NCI-H774 (cell line): ENCODE measurements at places on chromosomes 4 and X.

- no peak for DNase-seq
These were observed 216.1 kb upstream of the TLL1 start for GRCh38 chr4:165656829-165657490.

- DNase-seq: peak; percentile 10
These were observed 42.9 kb downstream of the AFF1 start for GRCh38 chr4:86977621-86978184.

DNA sequence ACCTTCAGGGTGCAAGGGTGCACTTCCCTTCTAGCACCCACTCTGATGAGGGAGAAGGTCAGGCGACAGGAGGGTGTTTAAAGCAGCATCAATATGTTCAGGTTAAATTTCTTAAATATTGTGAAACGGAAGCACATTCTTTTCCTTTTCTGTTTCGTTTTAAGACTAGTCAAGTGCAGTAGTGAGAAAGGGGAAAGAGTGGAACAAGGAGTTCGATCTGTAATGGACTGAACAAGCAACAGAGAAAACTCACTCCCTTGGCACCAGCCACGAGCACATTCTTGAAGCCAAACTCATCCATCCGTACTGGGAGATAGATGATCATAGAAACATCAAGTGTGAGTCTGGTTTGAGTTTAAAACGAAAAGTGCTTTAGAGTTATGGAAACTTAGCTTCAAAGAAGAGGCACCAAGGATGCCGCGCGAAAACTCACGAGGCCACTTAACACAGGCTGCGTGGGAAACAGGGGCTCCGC is 815 bp downstream of the FAM53A start:
- DNase-seq: no peak

DNA sequence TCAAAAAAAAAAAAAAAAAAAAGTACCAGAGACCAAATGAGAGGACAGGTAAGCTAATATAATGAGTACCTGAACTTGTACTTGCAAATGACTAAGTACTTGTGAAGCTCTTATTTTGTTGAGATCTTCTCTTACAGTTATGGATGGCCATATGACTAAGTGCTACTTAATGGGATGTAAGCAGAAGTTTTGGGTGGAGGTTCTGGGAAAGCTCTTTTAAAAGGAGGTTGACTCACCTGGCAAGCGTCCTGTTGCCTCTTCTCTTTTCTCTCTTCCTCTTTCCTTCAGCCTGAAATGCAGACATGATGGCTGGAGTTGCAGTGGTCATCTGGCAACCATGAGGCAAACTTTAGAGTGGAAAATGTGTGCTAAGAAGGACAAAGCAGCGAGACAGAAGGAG is 36.9 kb upstream of the MED14 start:
- no peak for DNase-seq

DNA sequence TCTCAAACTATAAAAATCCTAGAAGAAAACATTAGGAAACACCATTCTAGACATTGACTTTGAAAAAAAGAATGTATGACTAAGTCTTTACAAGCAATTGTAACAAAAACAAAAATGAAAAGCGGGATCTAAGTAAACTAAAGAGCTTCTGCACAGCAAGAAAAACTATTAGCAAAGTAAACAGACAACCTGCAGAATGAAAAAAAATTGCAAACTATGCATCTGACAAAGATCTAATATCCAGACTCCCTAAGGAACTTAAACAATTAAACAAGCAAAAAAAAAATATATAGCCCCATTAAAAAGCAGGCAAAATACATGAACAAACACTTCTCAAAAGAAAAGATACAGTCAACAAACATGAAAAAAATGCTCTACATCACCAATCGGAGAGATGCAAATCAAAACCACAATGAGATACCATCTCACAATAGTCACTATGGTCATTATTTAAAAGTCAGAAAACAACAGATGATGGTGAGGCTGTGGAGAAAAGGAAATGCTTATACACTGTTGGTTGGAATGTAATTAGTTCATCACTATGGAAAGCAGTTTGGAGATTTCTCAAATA is 168.1 kb downstream of the EPHA5 start:
- no peak for DNase-seq

DNA sequence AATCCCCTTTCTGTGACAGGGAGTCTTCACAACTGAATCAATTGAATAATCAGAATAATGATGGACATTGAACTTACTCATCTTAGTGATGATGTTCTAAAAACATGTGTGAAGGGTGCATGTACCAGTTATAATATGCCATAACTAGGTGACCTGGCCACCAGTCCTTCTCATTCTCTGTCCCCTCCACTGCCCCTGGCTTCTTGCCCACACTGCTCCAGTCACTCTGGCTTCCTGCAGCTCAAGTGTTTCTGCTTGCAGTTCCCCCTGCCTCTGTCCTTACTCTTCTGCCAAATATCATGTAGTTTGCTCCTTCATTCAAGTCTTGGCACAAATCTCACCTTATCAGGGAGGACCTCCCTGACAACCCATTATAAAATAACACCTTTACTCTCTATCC is 168.1 kb upstream of the SLC7A11 start:
- no peak for DNase-seq

- no peak for DNase-seq
These were observed 86.1 kb downstream of the SOWAHB start for GRCh38 chr4:76811604-76812412.

DNA sequence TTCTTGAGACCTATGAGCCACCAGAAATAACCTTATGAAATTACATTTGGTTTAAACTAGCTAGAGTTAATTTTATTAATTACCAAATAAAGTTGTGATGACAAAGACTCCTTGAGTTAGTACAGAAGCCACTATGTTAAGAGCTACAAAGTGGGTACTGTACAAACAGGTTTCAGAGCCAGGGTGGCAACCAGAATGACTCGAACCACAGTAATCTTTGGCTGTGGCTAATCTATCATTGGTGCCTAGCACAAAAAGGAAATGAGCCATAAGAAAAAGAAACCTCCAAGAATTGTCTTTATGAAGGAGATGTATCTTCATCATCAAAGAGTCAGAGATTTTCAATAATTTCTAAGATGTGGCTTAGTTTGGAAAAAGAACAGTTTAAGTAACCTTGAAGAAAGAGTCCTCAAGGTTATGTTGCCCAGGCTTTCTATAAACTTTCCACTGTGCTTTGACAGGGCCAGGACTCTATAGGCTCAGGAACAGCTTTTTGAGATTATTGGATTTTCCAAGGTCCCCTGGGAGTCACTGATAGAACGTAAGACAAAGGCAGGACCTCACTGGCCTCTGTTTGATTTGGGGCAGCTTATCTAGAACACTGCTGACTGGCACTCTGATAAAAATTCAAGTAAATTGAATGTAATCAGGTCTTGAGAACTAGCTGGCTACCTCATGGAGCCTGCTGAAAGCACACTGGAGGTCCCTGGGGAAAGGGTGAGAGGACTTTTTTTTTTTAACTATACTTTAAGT is 777.7 kb downstream of the STIM2 start:
- DNase-seq: no peak

DNA sequence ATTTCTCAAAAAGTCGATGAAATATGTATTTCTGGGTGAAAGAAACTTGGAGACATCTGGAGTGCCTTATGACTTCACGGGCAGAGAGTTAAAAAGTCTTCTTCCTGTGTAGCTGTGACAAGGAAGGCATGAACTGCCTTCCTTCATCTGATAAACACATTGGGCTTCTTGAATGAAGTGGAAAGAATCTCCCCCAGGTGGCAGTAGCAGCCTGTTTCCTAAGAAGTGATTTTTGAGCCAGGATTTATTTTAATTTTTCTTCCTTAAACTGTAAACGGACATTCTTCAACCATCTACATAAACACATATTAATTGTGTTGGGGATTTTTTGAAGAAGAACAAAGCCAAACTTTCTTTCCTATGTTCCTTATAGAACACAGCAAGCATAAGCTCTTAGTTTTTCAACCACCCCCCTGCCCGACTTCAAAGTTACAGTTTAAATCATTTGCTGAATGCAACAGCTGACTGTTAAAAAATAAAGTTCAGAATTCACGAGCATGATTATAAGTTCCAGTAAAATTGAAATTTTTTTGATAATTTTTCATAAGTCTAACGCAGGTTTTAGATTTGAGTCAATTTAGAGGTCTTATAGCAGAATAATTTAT is 980 bp upstream of the GIMD1 start:
- no peak for DNase-seq

- DNase-seq: no peak
These were observed 17.7 kb upstream of the TMEM154 start for GRCh38 chr4:152697284-152698088.

DNA sequence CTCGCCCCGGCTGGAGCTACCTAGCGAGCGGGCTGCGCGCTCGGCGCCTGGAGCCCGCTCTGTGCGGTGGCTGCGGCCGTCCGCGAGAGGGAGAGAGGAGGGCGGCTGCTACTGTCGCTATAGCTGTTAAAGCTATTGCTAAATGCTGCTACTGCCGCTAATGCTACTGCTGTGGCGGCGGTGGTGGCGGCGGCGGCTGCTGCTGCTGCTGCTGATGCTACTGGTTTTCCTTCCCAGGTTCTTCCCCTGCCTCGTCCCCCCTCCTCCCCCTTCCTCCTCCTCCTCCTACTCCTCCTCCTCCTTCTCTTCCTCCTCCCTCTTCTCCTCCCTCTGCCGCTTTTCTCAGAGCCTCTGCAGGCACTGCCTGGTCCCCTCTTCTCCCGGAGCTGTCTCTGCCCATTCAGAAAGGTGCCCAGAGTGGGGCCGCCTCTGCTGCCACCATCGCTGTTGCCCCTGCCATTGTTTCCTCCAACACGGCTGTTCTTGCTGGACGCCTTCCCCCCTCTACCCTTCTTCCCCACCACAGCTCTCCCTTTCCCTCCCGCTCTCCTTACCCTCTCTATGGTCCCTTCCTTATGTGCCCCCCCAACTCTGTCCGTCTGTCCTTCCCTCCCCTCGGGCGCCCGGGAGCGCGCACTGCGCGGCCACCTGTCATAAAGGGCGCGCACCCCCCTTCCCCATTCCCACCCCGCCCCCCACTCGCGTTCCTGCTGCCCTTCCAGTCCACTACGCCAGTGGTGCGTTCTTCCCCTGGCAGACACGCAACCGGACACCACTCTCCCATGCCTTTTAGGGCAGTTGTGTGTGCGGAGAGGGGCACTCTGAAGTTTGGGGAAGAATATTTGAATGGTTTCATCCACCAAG is at the start of gene NEXMIF:
NEXMIF (minus strand) TSS at position 228 of the 864 bp plus-strand sequence.
- no peak for DNase-seq
